ENCODE measurements at places on chromosomes 13 and 19. TPM values are rescaled to one million over a fixed set of nuclear protein-coding genes. Genes with fewer than 3 reads are reported as not detected.

POSTN gene
- total RNA-seq: 0.31 TPM

DNA sequence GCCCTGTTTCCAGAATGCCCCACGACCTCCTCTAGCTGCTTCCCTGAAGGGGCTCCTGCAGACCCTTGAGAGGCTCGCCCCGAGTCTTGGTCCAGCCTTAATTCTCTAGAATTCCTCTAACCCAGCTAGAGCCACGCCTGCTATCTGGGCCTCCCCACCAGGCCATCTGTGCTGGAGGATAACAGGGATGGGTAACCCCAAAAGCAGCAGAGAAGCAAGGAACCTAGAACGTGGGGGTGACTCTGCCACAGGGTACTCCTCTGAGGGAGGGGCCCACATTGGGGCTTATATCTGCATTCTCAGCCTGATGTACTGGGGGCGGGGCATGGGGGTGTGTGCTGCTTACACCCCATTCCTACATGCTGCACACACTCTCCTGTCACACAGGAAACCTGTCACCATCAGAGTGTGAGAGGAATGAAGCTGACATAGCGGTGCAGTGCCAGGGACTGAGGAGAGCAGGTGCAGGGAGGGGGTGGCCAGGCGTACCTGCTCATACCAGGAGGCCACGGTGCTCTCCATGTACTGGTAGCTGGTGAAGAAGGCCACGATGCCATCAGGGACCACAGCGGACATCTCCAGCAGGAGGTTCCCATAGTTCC is 13.8 kb downstream of the KLC3 start:
- DNase-seq: no peak

DNA sequence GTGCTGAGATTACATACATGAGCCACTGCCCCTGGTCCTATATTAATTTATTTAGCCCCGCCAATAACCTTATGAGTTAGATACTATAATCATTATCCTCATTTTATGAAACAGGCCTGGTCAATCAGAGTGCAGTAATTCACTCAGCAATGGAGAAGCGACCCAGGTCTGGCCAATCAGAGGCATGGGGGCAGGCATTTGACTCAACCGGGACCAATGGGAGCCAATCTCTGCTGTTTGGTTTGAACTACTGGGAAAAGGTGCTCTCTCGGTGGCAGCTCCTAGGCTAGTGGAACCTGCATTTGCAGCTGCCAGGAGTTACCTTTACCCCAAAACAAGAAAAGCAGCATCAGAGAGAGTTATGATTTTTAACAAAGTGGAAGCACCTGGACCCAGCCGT is 6.6 kb downstream of the SIRT2 start:
- peak; percentile 42 for DNase-seq

DNA sequence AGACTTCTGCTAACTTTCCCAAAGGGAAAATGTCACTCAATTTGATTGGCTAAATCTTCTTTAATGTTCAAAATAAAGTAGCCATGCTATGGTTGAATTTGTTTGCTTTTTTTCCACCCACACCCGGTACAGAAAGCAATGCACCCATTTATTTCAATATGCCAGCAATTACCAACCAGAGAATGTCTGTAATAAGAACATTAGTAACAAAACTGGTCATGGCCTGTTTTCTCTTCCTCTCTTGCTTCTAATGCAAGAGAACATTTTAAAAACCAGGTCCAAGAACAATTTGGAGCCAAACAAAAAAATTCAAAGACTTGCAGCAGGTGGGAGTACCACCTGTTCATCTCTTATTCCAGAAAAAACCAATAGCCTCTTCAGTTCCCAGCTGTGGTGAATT is 1108.8 kb upstream of the PCDH20 start:
- DNase-seq: peak; percentile 5

DNA sequence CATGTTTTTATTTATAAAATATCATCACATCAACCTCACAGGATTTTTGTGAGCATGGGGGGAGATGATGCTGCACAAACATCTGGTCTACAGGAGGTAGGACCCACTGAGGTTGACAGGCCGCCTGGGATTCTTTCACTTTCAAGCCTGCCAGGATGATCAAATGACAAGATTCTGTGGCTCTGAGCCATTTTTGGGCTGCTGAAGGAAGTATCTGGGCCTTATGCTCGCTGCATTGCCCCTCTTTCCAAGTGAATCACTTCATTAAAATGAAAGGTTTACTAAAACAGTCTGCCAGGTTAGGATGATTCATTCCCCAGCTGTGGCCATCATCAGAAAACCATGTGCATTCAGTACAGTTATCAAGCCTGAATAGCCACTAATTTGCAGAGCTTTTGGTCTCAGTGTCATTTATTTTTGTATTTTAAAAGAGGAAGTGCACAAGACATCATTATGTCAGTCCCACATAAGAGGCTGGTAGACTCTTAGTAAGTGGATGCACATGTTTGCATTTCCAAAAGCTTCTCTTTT is 34.4 kb downstream of the STARD13 start:
- DNase-seq: no peak

ZNF540 gene
- total RNA-seq: 3.0 TPM
